ENCODE measurements at places on chromosomes 1 and 21.

DNA sequence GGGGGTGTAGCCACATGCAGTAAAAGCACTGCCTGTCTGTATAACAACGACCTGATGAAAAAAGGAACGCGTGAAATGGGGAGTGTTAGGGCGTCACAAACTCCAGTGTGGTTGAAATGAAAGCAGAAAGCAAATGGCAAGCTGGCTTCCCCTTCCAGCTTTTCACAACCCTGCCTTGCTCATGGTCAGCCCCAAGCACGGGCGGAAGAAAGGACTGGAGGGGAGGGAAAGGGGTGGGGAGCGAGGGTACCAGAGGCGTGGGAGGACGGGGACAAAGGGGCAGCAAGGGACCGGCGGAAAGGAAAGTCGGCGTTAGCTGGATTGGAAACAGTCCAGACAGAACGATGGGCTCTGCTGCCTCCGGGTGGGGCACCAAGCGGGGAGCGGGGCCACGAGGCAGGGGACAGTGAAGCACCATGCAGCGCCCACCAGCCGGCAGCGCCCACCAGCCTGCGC is 9.6 kb downstream of the VPS26C start:
- DNase-seq: no peak

DNA sequence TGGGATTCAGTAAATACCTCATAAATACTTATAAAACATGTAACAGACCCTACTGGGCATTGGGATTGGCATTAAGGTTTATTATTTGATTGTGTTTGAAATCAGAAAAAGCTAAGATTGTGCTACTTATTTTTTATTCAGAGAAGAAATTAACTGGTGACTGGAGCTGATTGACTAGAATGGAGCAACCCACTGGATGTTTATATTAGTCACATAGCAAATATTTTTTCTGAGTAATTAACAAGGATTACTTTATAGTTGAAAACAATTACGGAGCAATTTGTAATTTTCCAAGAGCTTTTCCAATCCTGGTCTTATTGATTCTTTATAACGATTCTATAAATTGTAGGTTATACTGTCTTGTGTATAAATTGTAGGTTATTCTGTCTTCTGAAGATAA is 208.7 kb downstream of the HLX start:
- no peak for DNase-seq

GRCh38 chr1:9427388-9427787 is 111.9 kb upstream of the SLC25A33 start:
- no peak for DNase-seq

GRCh38 chr1:38833146-38833545 is 26.4 kb downstream of the RRAGC start:
- DNase-seq: no peak

- DNase-seq: no peak
Measured at GRCh38 chr1:69016468-69016867, 519.6 kb upstream of the DEPDC1 start.

DNA sequence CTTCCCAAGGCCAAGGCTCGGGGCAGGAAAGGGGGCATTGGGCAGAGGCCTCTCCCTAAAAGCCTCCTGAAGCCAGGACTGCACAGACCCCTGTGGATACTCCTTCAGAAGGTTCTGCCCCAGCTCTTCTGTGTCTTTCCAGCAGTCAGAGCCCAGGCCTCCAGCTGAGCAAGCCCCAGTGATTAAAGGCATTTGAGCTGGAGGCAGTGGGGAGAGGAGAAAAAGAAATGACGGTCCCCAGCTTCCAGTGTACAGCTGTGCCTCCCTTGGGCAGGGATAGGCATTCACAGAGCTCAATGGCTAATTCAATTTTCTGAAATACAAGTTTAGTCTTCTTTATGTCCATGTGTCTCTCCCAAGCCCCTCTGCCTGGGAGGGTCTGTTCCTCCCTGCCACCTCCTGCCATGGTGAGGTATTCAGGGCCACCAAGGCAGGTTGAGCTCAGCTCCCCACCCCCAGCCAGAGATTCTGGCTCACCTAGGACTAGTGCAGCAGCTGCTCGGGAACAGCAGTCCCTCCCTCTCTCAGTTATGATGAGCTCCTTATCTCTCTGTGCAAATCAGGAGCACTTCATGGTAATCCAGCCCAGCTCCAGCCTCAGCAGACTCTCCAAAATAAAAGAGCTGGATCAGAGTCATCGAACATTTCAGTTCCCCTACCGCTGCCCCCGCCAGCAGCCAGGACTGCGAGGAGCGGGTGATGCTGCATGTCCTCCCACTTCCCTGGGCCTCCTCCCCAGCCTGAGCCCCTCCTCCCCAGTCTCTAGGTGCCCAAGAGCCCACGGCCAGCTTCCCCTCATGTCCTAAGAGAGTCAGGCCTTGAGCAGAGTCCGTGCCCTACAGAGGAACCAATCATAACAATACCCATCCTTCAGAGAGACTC is 208.4 kb upstream of the ZC3H12A start:
- no peak for DNase-seq

DNA sequence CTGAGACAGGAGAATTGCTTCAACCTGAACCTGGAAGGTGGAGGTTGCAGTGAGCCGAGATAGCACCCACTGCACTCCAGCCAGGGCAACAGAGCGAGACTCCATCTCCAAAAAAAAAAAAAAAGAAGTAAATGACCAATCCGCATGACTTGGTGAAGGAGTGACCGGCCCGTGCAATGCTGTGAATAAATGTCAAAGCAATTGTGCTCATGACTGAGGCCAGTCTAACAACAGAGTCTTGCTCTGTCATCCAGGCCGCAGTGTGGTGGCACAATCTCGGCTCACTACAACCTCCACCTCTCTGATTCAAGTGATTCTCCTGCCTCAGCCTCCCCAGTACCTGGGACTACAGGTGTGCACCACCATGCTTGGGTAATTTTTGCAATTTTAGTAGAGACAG is 27.8 kb upstream of the SLC19A1 start:
- DNase-seq: no peak

- DNase-seq: no peak
Measured at GRCh38 chr1:246364415-246364941, 142.6 kb downstream of the SMYD3 start.

DNA sequence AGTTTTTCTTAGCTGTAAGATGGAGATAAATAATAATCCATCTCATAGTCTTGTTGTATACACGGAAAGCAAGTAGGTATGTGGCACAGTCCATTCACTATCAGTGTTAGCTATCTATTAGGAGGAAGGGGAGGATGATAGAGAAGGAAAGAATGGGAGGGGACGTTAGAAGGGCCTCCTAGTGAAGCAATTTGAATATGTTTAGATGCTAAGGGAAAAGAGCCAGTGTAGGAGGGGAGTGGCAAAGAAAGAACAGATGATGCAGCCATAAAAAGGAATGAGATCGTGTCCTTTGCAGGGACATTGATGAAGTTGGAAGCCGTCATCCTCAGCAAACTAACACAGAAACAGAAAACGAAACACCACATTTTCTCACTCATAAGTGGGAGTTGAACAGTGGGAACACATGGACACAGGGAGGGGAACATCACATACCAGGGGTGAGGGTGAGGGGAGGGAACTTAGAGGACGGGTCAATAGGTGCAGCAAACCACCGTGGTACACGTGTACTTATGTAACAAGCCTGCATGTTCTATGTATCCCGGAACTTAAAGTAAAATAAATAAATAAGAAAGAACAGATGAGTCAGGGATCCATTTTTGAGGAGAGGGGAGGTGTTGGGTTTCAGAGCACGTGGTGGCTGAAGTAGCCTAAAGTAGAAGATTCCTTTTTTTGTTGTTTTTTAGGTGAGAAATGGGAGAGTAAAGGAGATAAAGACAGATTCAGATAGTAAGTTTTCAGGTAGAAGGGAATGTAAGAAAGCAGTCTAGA is 124.1 kb downstream of the POU2F1 start:
- no peak for DNase-seq

GRCh38 chr21:39737376-39738000 is 7.5 kb upstream of the IGSF5 start:
- no peak for DNase-seq

GRCh38 chr1:21051177-21051825 is 125.4 kb downstream of the EIF4G3 start:
- no peak for DNase-seq

- no peak for DNase-seq
Measured at GRCh38 chr21:32329331-32329730, 30.7 kb downstream of the MRAP start.

DNA sequence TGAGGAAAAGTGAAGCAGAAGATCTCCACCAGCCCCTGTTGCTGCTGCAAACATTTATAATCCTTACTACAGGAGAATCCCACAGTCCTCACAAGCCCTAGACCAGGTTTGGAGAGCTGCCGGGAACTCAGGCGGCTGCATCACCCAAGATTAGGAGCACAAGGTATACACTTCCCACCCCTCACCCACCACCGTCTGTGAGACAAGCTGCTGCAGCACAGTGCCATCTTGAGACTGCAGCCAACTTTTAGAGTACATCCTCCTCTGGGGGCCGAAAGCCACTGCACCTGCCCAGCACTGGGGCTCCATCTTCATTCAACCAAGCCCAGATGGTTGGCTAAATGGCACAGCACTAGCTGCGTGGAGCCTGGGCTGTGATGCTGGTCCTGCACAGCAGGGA is 13.8 kb downstream of the OLFML3 start:
- no peak for DNase-seq

DNA sequence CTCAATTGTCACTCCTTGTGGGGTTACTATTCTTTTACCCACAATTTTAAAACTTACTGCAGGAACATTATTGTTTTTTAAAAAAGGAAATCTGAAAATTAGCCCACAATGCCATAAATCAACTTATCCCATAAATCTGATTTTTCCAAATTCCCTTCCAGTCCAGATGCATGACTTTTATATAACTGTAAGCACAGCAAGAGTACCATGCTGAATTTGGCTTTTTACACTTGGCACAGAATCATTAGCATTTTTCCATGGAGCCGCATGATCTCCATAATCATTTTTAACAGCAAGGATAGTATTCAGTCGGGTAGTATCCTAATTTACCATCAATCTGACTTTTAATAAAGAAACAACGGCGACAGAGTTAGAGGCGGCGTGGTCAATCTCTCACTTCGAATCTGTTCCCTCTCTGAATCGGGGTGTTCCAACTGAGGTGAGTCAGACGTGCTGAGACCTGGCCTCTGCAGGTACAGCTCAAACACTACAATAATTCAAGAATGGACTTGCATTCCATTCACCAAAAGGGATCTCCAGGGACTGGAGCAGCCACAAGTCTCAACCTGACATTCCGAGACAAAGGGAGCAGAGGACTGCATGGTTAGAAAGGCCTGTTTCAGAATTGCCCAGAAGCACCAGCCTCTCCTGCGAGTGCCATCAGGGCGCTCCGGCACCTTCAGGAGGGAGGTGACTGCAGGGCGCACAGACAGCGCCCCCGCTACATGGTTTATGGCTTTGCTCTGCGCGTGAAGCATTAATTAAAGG is 48.9 kb downstream of the SLC66A1 start:
- DNase-seq: no peak

DNA sequence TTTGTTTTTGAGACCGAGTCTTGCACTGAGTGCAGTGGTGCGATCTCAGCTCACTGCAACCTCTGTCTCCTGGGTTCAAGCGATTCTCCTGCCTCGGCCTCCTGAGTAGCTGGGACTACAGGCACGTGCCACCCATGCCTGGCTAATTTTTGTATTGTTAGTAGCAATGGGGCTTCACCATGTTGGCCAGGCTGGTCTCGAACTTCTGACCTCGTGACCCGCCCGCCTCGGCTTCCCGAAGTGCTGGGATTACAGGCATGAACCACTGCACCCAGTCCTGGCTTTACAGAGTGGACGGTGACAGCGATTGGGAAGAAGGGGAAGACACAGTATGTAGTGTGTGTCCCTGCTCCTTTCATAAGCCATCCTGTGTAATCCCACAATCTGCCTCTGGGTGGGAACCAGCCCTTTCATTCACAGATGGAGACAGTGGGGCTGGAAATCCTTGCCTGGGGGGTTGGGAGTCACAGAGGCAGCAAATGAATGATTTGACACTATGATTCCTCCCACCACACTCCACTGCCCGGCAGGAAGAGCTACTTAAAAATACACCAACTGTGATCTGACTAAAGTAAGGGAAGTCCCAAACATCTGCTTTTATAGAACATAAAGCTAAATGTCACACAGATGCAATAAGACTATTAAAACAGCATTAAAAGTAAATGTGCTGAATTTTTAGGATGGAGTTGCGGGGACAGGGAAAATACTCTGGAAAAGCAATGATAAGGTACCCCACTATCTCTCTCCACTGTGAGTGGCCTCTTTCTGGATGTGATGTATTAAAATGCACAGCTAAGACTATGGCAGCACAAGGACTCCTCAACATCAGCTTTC is 4.5 kb downstream of the PARP1 start:
- DNase-seq: no peak

GRCh38 chr1:63073309-63074306 is 248.8 kb upstream of the FOXD3 start:
- no peak for DNase-seq

DNA sequence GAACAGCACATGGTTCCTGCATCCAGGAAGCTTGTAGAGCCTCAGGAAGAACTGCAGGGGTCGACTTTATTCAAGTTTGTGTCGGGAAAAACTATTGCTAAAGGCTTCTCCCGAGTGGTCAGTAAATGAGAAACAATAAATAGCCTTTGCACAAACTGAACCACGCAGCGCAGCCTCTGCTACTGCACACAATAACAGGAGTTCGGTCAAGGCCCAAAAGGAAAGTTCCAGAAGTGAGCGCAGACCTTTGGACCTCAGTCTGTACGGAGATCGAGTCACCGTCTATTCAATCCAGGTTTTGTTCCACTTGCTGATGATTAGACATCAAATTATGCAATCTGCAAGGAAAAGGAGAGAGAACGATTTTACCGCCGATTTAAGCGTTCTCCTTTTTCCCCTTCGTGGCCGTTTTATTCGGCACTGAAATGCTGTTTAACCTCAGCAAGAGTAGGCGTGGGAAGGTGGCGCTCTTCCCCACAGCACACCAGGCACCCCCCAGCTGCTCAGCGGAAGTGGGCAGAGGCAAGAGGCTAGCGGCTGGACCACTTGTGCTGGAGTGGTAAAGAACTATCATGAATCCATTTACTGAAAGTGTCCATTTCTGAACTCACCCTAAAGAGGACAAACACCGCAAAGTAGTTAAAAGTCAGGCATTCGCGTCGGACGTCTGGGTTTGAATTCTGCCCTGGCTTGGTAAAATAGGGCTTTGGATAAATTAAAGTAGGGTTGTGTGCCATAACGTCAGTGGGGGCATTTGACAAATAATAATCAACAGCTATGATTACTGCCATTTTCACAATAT is 6.1 kb upstream of the LHX8 start:
- no peak for DNase-seq

GRCh38 chr1:189656628-189657530 is 820.8 kb downstream of the BRINP3 start:
- no peak for DNase-seq

Measured in T-cell (primary cell).